ENCODE measurements at places on chromosomes 1 and 21. TPM values are rescaled to one million over a fixed set of nuclear protein-coding genes. Genes with fewer than 3 reads are reported as not detected.

ARTN gene
- total RNA-seq, result not detected

OR2L5 gene
- not detected for total RNA-seq

DNA sequence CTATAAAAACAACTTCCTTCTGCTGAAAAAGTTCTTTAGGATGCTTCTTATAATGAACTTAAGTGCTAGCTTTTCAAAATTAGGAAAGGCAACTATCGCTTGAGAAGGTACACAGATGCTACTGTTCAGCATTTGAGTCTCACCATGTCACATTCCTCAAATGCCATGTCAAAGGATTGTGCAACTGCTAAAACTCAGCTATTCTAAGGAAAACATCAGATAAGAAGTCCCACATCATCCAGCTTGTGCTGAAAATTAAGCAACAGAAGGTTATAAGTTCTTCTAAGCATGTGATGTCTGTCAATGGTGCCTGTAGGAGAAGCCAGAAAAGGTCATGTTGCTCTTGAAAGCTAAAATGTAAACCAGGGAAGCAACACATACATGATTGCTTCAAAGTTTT is 36.5 kb downstream of the MCOLN2 start:
- DNase-seq, result no peak

DNA sequence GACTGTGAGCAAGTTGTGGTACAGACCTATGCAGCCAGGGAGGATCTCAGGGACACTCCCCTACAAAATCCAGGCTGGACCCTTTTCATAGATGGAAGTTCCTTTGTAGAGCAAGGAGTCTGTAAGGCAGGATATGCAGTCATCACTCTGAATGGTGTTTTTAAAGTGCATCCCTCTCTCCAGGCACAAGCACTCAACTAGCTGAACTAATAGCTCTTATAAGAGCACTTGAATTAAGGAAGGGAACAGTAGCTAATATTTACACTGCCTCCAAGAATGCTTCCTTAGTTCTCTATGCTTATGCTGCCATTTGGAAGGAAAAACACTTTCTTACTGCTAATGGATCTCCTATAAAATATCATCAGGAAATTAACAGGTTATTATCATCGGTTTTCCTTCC is 27.0 kb upstream of the SMYD3 start:
- DNase-seq, result no peak
